ENCODE measurements at places on chromosomes 2 and 18. TPM values are rescaled to one million over a fixed set of nuclear protein-coding genes. Genes with fewer than 3 reads are reported as not detected.

The UGT1A4 gene
- not detected for polyA plus RNA-seq

The TEKT4 gene
- polyA plus RNA-seq: 2.8 TPM

The LGALSL gene
- polyA plus RNA-seq: 86.1 TPM

The IL36RN gene
- polyA plus RNA-seq: not detected

The HES6 gene
- 8.2 TPM for polyA plus RNA-seq

The TUBA3E gene
- polyA plus RNA-seq: 0.31 TPM

The SPEG gene
- 35.0 TPM for polyA plus RNA-seq

GRCh38 chr18:58896268-58896667, 31.6 kb downstream of the ZNF532 start:
- no peak for DNase-seq

GRCh38 chr2:238383135-238383534, 43.6 kb upstream of the ASB1 start:
- DNase-seq: no peak

- DNase-seq: no peak
Measured at GRCh38 chr18:22026889-22027288, 142.5 kb upstream of the GATA6 start.

DNA sequence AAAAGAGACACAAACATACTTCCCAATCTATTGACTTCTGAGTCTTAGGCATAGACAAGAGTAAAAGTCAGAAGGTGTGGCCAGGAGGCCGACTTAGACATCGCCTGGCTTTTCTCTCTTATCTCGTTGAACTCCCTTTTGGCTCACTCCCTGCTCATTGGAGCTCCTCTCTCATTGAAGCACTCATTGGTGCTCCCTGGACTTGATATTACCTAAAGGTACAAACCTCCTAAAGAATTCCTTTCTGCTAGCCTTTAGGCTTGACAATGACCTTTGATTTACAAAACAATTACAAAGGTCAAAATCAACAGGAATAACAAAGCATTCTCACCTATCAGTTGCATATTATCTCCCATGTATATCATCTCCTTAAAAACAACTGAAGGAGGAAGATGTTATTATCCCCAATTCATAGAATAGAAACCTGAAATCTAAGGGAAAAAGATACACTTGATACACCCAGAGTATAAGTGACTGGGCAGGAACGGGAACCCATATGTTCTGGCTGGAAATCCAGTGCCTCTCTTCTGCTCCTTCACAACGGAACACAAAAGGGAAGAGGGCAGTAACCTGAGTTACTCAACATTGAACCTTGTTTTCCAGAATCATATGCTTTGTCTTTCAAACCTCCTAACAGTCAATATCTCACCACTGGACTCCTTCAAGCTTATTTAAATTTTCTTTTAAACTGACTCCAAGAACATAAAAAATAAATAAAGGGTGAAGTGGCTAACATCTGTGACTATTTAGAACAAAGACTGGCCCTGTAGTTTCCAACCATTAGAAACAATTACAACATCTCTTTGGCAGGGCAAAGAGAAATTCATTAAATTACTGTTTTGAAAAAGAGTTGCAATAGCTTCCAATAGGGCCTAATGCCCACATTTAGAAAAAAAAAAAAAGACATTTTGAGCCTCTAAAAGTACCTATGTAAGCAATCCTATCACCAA, 1247.9 kb downstream of the LRP1B start:
- DNase-seq: peak; percentile 33

GRCh38 chr18:7877609-7878008, 310.5 kb downstream of the PTPRM start:
- no peak for DNase-seq

DNA sequence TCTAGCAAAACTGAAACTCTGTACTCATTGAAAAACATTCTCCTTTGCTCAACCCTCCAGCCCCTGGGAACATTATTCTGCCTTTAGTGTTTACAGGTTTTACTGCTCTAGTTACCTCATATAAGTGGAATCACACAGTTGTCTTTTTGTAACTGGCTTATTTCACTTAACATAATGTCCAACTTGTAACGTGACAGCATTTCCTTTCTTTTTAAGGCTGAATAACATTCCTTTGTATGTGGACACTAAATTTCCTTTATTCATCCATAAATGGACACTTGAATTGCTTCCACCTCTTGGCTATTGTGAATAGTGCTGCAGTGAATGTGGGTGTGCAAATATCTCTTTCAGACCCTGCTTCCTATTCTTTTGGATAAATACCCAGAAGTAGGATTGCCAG, 144.9 kb downstream of the ACTR3 start:
- DNase-seq: no peak

GRCh38 chr2:229173825-229174359, 97.2 kb downstream of the PID1 start:
- peak; percentile 5 for DNase-seq

- DNase-seq: peak; percentile 20
Measured at GRCh38 chr2:239688122-239688681, 287.4 kb upstream of the HDAC4 start.

- peak; percentile 79 for DNase-seq
Measured at GRCh38 chr2:226079671-226080181, 680.2 kb downstream of the NYAP2 start.

DNA sequence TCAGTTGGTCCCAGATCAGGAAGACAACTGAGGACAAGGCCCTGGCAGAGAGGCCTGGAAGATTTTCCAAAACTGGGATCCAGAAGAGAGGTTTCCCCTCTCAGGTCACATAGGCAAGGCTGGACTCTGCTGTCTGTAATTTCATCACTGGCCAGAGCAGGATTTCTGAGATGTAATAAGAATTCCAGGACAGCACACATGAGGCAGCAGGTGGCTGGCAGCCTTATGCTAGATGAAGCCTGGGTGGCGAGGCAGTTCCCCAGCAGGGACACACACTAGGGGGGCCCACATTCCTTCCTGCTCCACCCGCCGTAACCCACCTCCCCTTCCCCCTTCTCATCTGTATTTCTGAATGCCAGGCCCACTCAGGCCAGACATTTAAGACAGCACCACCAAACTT, 98.6 kb downstream of the HNRNPLL start:
- DNase-seq: no peak

DNA sequence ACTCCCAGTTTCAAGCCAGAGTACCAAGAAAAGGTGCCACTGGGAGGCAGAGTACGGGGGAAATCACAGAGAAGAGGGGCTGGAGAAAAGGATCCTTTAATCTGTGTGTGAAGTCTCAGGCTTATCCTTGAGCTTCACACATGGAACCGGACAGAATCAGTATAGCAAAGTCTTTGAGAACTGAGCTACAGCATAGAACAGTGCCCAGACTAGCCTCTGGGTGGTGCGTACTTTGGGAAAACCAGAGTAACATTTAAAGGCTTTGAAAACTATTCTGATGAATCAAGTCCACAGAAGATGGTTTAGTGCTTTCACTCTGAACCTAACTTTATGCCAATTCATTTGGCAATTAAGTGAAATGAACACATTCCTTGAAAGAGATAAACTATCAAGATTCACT, 83.1 kb downstream of the BABAM2 start:
- no peak for DNase-seq

DNA sequence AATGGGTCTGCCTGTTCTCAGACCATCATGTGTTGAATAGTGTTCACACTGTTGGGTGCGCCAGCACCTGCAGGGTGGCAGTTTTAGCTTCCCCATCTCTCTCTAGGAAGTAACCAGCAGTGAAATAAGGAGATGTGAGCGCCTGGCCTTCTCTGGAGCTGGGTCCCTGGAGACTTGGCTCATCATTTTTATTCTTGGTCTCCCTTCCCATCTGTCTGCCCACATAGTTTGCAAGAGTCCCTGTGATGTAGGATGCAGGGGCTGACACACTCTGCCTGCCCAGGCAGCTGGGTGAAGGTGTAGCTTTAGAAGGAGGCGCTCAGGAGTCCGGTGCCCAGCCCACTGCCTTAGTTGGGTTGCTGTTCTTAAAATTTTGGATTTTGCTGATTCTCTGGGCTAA, 172.2 kb downstream of the LDLRAD4 start:
- no peak for DNase-seq

GRCh38 chr2:75592030-75592429, 31.3 kb upstream of the EVA1A start:
- DNase-seq: no peak

All from right lung (tissue), 10 donors.